Lower leg skin (tissue), 4 donors: ENCODE measurements at places on chromosomes 12 and 14.
A peak's percentile ranks its signal among the peaks of the same experiment; 100 is the strongest.

DNA sequence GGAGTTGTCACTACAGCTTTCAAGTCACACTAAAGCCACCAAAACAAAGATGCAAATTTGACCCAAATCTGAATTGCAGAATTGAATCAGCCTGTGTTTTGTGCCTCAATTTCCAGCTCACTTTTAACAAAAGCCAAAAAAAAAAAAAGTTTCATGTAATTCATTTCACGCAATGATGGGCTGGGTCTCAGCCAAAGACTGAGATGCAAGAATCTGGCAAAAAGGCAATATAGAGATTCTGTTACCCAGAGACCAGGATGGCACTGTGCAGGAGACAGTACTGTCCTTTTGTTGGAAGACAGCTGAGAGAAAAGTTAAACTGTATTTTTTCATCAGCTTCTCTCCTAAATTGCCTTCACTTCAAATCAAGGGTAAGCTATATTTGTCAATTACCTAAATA lies 205.7 kb upstream of the NPAS3 start:
- no peak for DNase-seq

DNA sequence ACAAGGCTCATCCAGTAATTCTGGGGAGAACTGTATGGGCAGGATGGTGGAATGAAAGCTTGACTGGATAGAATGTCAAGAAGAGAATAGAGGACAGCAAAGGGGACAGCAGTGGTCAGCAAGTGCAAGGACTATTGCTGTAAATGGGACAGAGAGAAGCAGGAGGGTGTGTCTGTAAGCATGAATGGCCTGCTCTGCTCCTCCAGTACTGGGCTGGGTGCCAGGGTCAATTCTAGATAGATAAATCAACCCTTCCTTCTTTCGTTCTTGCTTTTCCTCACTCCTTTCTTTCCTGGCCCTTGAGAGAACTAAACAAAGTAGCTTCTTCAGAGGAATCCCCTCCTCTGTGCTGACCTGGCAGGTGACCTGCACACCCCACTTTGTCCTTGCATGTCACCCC lies 1019.2 kb downstream of the BCL11B start:
- DNase-seq = no peak

DNA sequence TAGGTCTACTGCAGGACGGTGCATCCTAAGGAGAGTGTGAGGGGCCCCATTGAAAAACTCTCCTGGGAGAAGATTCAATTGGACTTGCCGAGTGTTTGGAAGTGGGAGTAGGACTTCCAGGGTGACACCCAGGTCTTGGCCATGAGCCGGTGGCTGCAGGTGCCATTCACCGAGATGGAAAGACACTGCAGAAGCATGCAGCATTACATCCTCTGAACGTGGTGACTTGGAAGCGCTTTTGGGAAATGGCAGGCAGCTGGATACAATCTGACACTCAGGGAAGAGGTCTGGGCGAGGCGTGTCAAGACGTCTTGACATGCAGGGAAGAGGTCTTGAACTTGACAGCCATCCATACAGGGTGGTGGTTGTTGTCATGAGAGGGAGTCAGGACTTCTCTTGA lies 126.9 kb downstream of the PAPOLA start:
- DNase-seq = no peak

DNA sequence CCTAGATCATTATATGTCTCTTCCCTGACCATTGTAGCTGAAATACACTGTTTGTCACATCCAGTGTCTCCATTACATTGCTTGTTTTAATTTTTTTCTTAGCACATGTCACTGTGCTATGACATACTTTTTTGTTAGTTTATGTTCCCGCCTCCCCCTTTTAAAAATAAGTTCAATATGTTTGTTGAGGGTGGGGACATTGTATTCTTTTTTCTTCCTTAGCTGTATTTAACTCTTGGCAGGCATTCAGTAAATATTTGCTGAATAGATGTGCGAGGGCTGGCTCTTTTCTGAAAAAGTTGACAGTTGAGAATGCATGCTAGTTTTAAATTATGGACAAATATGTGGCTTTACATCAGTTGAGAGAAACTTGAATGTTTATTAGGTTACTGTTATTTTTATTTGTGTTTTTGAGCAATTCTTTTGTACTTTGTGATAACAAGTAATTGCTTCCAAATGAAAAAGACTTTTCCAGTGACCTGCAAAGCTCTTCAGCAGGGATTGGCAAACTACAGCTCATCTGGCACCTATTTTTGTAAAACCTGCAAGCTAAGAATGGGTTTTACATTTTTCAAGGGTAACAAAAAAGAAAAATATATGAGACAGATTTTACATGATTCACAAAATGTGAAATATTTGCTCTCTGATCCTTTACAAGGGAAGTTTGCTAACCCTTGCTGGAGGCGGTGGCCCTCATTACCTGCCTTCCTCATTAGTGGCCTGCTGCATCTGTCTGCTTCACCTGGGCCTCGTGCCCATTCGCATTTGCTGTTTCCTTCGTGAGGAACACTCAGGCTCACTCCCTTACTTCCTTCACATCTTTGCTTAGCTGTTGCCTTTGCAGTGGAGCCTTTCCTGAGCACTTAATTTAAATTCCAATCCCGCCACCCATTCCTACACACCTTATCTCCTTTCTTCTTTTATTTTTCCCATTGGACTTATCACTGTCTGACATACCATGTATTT lies 229.4 kb downstream of the ERC1 start:
- DNase-seq = no peak

DNA sequence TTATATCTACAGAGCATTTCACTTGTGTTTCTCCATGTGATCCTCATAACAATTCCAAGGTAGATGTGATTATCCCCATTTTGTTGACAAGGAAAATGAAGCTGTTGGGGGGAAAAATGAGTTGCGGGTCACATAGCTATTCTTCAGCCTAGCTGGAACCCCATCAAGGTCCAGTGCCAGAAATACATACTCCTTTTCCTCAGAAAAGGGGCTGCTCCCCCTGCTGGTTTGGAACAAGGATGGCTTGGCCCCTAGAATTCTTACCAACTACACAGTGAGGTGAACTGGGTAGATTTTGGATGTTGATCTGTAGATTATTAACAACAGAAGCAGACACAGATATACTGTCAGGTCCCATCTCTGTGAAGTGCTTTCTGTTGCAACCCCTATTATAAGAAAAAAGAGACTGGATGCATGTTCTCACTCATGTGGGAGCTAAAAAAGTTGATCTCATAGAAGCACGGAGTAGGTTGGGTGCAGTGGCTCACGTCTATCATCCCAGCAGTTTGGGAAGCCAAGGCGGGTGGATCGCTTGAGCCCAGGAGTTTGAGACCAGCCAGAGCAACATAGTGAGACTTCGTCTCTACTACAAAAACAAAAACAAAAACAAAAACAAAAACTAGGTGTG lies 8.9 kb downstream of the IKZF4 start:
- DNase-seq = no peak

DNA sequence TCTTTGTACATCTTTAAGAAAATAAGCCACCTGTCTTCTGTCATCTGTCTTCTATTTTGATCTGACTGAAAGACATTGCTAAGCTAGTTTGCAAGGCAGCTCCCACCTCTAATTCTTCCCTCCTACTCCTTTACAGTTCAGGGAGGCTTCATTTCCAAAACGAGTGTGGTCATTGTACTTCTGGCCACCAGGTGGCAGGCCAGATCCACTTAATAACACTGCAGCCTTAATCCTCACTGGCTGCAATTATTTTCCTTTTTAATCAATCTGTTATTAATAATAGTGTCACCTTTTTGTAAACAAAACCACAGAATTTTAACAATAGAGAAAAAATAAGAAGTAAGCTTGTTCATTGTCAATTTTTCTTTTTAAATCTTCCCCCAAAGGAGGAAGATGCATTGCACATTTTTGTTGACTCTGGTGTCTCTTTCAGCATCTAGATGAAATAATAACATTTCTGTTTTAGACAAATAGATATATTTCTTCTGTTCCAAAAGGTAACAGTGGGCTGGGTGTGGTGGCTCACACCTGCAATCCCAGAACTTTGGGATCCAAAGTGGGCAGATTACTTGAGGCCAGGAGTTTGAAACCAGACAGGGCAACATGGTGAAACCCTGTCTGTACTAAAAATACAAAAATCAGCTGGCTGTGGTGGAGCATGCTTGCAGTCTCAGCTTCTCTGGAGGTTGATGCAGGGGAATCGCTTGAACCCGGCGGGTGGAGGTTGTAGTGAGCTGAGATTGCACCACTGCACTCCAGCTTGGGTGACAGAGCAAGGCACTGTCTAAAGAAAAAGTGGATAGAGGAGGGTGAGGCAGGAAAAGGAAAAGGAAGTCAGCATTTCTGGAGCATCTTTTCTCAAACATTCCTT lies 23.3 kb downstream of the GABARAPL1 start:
- no peak for DNase-seq

- DNase-seq = no peak
These were observed 19.4 kb upstream of the A2M start for GRCh38 chr12:9134981-9135628.

DNA sequence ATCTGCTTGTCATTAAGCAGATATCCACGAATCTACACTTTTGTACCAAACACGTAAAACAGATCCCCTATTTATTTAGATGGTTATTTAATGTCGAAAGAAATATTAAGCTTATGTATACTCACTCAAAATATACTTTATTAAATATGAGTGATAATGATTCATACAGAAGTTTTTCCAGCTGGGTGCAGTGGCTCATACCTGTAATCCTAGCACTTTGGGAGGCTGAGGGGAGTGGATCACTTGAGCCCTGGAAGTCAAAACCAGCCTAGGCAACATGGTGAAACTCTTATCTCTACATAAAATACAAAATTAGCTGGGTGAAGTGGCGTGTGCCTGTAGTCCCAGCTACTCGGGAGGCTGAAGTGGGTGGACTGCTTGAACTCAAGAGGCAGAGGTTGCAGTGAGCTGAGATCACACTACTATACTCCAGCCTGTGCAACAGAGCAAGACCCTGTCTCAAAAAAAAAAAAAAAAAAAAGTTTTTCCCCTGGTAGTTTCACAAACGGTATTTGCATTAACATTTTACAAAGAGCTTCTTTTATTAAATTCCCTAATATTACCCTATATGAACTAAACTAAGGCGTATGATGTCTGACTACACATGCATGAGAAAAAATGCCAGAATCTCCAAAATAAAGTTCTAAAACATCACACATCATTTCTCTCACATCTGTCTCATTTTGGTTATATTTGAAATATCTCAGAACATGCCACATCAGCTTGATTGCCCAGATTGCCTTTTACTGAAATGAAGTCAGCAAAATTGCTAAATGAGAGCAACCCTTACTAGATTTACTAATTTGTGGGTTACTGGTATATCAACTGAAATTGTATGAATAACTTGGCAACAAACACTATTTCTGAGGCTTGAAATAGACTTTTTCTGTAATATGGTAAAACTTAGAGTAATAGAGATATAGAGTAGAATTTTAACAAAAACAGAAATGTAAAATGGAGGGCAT lies 74.9 kb downstream of the PAWR start:
- no peak for DNase-seq

DNA sequence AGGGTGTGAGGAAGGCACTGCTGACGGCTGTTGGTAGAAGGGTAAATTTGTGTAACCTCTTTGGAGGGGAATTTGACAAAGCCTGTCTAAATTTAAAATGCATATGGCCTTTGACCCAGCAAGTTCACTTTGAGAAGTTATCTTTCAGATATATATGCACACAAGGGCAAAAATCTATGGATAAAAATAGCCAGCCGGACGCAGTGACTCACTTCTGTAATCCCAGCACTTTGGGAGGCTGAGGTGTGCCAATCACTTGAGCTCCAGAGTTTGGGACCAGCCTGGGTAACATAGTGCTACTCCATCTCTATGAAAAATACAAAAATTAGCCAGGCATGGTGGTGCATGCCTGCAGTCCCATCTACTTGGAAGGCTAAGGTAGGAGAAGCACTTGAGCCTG lies 13.4 kb downstream of the UBC start:
- no peak for DNase-seq

DNA sequence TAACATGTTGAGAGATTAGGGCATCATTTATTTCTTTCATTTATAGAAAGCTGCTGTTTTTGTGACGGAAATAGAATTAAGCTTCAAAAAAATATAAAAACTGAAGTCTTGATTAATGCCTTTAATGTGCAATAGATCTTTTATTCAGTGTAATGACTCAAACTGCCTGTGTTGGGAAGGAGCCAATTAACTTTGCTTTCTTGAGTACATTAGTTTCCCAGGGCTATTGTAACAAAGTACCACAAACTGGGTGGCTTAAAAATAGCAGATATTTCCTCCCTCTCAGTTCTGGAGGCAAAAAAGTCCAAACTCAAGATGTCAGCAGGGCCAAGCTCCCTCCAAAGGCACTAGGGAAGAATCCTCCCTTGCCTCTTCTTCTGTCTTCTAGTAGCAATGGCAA lies 36.6 kb downstream of the EID3 start:
- no peak for DNase-seq

DNA sequence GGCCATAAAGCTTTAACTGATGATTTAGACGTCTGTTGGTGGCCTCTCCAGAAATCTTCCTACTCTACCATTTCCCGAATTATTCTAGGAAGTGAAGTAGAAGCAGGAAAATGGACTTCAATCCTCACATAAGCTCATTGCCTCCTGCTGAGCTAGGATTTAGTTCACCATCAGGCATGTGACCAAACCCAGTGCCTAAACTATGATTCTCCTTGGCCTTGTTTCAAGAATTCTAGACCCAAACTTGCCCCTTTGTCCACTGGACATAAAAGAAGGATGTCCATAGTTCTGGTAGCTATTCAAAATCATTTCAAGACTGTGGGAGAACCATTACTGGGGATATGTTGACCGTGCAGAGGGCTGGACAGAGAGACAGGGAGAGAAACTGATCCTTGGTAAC lies 105.8 kb downstream of the C12orf50 start:
- no peak for DNase-seq

- DNase-seq = peak; percentile 59
These were observed at the start of gene FGF6 for GRCh38 chr12:4445156-4446101. FGF6 (minus strand) TSS chr12:4445815; CDS start chr12:4445570, 245 bp downstream.

GRCh38 chr14:55233591-55233990 lies 37.6 kb upstream of the FBXO34 start:
- no peak for DNase-seq

GRCh38 chr12:120764816-120765215 lies 39.2 kb downstream of the ACADS start:
- DNase-seq = peak; percentile 57

- DNase-seq = no peak
These were observed 49.0 kb downstream of the IFT43 start for GRCh38 chr14:76034566-76034965.

DNA sequence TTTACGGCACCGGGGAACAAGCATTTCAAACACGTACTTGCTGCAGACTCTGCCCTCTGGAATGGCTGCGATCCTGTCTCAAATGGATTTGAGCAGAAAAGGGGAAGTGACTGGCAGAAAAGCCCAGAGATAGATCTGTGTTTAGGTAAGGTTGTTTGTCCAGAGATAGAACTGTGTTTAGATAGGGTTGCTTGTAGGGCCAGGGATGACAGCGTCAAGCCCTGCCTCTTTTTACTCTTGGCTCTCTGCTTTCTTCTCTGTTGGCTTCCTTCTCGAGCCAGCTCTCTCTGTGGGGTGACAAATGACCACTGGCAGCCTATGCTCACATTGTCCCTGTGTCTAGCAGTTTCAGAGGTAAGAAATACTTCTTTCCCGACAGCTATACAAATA lies 11.4 kb downstream of the DGLUCY start:
- DNase-seq = no peak

DNA sequence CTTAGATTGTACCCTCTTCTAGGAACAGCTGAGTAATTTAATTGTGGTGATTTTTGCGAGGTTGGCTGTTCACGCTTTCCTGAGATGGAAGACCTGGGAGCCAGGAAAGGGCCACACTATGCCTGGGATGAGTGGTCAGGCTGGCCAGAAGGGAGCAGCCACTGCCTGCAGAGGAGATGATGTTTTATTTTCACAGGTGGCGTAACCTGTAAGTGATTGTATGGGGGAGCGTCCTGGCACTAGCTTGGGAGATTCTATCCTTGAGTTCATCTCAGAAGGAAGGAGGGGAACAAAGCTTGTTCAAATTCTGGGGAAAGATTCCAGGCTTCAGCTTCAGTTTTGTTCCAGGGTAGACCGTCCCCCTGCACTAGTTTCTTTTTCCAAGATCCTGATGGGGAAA lies 1.2 kb downstream of the RPH3A start:
- DNase-seq = no peak
